ENCODE measurements at places on chromosomes 5 and 9.

DNA sequence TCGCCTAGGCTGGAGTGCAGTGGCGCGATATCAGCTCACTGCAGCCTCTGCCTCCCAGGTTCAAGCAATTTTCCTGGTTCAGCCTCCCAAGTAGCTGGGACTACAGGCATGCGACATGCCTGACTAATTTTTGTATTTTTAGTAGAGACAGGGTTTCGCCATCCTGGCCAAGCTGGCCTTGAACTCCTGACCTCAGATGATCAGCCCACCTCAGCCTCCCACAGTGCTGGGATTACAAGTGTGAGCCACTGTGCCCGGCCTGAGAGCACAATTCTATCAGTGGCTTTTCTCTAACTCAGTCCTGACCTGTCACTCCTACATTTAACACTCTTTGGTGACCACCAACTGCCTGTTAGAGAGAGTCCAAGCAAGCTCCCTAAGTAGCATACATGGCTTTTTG is 82.7 kb upstream of the SPOCK1 start:
- no peak for DNase-seq

DNA sequence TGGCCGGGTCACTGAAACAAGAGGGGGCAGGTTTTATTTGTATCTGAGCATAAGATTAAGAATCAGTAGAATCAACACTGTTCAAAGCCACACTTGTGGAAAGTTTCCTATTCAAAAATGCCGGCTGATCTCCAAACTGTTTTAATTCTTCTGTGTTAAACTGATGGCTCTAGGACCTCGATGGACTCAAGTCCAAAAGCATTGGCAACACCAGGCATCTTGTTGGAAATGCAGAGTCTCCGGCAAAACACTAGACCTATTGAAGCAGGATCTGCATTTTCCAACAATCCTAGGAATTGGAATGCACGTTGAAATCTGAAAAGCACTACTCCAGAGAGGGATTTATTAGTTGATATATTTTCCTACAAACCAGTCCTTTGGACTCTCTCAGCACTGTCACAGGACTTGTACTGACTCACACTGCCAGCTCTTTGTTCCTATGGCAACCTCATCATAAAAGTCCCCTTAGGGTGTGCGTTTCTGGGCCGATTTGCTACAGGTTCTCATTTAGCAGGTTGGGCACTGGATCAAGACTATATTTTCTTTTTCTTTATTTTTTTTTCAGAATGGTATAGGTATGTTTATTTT is 48.1 kb upstream of the PCA3 start:
- no peak for DNase-seq

GRCh38 chr9:19630760-19631159 is 158.1 kb downstream of the SLC24A2 start:
- DNase-seq, result no peak

- peak; percentile 44 for DNase-seq
Observed at GRCh38 chr9:95491543-95492320, 25.0 kb downstream of the PTCH1 start.

DNA sequence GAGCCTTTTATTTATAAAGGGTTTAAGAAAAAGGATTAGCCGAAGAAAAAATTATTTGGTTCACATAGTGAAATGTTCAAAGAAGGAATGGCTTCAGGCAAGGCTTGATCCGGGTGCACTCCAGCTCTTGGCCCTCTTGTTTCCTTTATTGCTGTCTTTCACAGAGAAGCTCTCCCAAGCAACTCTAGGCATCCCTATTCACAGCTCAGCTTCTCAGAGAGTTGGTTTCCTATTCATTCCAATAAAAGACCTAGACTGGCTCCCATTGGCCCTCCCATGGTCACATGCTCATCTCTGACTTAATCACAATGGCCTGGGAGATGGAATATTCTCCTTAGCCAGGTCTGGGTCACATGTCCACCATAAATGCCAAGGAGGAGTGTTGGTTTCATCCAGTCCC is 9.4 kb upstream of the FGFR4 start:
- no peak for DNase-seq

GRCh38 chr9:109707355-109707754 is 72.6 kb upstream of the PALM2AKAP2 start:
- DNase-seq, result no peak

DNA sequence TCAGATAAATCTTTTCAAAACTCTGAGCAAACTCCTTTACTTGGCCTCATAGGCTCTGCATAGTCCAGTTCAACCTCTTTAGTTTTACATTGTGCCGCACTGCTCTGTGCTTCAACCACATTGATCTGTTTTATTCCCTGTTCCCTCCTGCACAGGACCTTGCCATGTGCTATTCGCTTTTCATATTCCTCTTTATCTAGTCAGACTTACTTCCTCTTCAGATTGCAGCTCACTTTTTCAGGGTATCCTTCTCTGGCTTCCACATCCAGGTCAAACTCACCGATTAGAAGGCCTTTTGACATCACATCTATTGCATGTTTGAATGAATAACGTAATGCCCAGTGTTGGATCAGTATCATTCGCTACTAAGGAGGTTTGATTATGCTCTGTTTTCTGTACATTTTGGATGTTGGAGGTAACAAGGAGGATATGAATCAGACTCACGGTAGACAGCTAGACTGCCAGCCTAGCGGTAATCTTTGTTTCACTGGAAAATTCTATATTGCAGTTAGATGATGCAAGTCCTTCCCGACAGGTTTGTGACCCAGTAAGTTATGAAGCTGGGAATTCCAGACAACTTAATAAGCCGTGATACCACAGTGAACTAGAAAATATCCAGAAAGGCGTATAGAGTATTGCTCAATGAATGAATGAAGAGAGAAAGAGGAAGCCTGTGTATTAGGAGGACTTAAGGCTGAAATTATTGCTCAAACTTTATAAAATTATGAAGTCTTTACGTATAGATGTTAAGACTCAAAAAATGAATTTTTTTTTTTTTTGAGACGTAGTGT is 65.7 kb downstream of the IQGAP2 start:
- DNase-seq, result no peak

DNA sequence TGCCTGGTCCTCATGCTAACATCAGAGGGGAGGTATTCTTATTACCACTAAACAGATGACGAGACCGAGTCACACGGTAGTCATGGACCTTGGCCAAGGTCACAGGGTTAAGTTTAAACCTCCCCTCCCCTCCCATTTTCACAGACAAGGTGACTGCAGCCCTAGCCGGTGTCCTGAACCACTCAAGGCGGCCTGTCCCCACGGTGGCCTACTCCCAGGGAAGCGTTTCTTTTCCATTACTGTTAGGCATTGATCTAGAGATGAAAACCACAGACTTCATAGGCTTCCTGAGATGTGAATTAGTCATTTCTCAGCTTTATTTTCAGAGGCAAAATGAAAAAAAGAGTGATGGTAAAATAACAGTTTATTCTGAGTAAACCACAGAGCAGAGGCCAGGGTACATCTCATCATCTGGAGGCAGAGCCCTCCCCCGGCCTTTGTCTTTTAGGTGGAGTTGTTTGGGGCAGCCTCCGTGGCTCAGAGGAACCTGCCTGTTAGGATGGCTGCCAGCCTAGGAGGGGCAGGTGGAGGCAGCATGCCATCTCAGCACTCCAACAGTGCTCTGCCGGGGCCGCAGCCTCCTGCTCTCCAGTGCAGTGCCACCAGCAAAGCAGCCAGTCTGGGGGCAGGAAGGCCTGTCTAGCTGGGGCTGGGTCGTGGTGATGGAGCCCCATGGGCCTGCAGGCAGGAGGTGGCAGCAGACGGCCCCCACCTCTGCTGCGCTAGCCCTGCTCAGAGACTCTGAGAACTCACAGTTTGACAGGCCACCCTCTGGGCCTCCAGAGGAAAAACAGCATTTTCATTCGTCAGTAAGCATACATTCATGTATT is 71.2 kb downstream of the RAPGEF1 start:
- DNase-seq, result peak; percentile 94

DNA sequence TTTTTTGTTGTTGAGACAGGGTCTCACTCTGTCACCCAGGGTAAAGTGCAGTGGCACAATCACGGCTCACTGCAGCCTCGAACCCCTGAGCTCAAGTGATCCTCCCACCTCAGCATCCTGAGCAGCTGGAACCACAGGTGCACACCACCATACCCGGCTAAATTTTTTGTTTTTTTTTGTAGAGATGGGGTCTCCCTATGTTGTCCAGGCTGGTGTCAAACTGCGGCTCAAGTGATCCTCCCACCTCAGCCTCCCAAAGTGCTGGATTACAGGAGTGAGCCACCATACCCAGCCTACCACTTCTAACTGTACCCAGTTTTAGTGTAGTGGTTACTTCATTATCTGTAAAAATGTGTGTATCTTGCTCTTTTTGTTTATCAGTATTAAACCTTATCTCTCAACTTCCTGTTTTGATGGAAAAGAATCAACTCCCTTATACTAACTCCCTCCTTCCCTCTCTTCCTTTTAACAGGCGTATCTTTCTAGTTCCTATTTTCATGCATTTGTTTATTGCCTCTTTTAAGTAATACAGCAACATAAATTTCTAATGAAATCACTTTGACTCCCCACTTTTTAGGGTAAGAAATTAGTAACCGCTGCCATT is 33.1 kb downstream of the GRAMD2B start:
- no peak for DNase-seq

DNA sequence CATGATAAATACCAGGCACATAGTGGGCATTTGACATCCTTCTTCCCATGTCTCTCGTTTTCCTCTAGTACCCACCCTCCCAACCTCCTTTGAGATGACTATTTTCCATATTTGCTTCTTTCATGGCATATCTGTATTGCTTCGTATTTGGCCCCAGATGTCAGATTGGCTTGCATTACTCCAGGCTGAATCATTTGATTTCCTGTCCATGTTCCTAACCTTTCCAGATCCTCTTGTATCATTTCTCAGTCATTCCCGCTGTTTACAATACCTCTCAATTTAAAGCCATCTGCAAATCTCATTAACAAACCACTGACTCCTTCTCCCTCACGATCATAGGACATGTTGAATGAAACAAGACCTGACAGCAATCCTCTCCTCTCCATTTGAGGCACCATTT is 19.9 kb downstream of the MTX3 start:
- no peak for DNase-seq

GRCh38 chr5:37037840-37038239 is 161.3 kb downstream of the NIPBL start:
- DNase-seq, result no peak

GRCh38 chr5:1651971-1652872 is 128.5 kb upstream of the LPCAT1 start:
- DNase-seq, result no peak

DNA sequence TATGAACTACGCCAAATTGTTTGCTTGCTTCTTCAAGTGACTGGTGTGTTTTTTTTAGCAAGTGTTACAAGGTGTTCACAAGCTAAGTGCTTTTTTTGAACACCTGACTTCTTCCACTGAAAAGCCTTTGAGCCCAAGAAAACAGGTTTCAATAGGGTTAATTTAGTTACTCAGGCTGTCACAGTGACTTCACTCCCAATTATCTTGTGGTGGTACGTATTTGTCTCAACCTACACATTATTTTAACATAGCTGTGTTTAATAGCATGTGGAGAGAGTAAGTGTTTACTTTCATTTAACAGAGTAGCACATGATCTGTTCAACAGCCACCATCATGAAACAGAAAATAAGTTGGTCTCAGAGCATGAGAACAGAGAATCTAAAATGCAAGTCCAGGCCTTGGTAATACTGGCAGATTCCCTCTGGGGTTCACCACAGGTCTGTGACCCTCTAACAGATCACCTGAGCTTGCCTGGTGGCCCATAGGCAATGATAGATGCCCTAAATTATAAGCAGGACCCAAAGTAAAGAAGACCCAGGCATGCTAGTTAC is 267.7 kb upstream of the SMARCA2 start:
- DNase-seq, result no peak
